AG09319 (cell line): ENCODE measurements at places on chromosomes 3 and 15.

GRCh38 chr3:16241225-16241624 is 23.5 kb downstream of the DPH3 start:
- no peak for DNase-seq

DNA sequence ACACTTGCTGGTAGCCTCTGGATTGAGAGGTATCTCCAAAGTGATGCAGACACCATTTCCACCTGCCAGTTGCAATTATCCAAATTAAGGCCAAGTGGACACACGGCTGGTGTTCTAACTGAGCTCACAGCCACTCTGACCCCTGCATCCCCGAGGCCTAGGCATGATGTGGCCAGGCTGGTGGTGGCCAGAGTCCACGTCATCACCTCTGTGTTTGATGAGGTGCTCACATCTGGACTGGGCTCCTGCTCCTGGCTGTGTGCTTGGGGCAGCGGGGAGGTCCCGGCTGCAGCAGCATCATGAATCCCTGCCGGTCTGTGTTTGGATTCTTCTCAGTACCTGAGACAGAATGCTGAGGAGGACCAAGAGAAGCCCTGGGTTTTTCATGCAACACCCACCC is 4.9 kb downstream of the OXTR start:
- no peak for DNase-seq

DNA sequence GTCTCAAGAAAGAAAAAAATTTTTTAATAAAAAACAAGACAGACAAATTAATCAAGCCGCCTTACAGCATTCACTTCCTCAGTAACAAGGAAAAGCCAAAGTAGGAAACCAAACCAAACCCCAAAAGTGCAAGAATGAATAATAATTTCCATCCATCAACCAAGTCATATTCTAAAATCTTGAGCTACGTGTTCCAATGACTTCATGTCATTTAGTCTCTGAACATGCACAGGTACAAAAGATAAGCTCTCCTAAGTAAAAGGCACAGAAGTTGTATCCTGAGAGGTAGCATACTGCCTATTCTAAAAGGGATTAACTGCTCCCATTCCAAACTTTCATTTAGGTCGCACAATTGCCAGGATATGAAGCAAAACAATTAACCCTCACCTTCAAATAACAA is 29.7 kb downstream of the SLC4A7 start:
- no peak for DNase-seq

GRCh38 chr3:105948101-105948500 is 79.3 kb upstream of the CBLB start:
- DNase-seq, result no peak

GRCh38 chr15:34753236-34753894 is 1.4 kb downstream of the GJD2 start:
- no peak for DNase-seq

GRCh38 chr3:192817053-192817452 is 89.7 kb upstream of the FGF12 start:
- no peak for DNase-seq

- no peak for DNase-seq
These were observed 331.3 kb upstream of the PROK2 start for GRCh38 chr3:72116226-72116625.

- DNase-seq, result peak; percentile 91
These were observed 404.6 kb upstream of the C2CD4B start for GRCh38 chr15:62569460-62570404.

- DNase-seq, result no peak
These were observed 267.1 kb downstream of the XXYLT1 start for GRCh38 chr3:195003893-195004289.

DNA sequence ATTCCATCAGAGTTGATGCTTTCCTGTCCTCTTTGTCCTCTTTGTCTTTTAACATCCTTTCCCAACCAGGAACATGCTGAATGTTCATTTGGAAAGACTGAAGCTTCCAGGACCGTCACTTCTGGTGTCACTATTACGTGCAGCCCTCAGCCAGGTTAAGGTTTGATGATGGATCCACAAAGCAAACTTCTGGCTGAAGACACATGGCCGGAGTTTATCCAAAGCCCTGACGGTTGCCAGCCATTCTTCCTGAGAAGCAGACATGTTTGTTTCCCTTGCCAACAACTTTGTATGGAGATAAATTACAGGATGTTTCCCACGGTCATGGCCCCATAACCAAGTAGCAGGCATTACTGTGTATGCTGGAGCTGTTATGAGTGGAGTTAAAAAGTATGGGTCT is 236.9 kb downstream of the THSD4 start:
- DNase-seq, result no peak

- no peak for DNase-seq
These were observed 59.7 kb downstream of the RGMA start for GRCh38 chr15:93029214-93029835.

DNA sequence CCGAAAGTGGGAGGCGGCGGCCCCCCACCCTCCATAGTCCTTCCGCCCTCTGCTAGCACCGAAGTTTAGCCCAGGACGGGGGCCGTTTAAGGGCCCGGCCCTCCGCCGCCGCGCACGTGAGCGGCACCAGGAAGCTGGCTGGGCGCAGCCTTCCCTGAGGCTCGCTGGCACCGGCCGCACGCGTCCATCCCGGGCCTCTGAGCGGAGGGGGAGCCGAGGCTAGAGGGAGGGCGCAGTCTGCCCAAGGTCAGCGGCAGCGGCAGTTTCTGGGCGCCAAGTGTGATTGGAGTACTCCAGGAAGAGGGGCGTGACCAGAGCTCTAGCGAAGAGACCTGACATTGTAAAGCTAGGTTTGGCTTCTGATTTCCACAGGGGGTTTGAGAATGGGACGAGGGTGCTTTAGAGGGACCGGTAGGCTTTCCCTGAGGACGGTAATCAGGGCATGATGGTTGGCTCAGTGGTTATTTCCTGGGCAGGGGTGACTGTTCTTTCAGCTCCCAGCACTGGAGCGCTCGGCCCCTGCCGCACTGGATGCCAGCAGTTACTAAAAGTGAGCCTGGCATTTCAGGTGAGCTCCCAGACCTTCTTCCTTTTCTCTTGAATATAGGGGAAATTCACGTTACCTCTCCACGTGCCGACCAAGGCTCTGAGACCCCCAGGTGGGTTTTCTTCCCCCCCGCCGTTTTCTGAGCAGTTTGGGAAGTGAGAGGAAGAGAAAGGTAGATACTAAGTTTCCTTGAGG is 853 bp downstream of the TEX264 start:
- no peak for DNase-seq

- no peak for DNase-seq
These were observed 3.5 kb downstream of the GORASP1 start for GRCh38 chr3:39103791-39104552.

DNA sequence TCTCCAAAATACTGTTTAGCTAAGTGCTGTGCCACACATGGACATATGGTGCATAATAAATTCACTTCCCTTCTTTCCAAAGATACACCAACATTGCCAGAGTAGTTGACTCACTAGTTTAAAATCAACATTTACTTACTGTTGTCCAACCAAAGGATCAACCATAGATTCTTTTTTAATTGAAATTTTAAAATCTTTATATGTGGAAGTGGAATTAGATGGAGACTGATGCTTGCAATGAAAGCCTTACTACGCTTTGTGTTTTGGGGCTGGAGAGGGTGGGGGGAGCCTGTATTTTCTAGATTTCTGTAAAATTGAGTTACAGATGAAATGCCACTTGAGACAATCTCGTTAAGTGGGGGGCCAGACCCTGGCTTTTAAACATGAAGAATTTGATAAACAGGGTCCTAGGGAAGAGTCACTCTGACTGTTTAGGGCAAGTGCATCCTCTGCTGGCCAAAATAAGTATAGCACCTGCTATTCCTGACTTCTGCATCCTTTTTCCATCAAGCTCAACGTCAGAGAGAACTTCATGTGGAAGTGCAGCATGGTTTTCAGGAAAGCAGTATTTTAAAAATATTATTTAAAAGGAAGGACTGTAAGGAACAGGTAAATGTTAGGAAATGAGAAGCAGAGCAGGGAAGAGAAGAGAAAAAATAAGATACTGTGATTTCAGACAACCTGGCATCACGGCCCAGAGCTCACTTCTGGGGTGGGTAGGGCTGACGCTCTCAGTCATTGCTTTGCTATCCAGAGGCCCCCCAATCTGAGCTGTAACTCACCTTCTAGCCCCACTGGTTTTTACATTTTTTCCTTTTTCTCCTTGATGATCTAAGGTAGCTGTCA is 76.7 kb downstream of the BOC start:
- peak; percentile 47 for DNase-seq

GRCh38 chr3:10440684-10441083 is 64.7 kb downstream of the ATP2B2 start:
- DNase-seq, result no peak

DNA sequence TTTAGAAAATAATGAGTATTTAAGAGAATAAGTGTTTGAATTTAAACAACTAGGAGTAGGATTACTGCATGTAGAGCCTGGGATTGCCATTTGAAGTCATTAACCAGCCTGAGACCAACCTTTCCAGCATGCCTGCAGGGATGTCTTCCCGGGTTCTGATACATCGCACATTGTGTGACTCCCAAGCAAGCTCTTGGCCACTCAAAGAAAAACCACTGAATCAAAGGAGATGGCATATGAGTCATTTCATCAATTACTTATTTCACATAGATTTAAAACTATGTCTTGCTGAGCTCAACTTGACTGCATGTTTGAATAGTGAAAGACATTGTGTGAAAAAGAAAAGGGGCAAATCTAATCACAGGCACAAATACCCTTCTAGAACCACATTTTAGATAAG is 15.0 kb upstream of the THBS1 start:
- no peak for DNase-seq

- DNase-seq, result no peak
These were observed 267.5 kb downstream of the PDCD6IP start for GRCh38 chr3:34065901-34066300.

- DNase-seq, result no peak
These were observed 26.1 kb upstream of the NECTIN3 start for GRCh38 chr3:111045564-111045963.

DNA sequence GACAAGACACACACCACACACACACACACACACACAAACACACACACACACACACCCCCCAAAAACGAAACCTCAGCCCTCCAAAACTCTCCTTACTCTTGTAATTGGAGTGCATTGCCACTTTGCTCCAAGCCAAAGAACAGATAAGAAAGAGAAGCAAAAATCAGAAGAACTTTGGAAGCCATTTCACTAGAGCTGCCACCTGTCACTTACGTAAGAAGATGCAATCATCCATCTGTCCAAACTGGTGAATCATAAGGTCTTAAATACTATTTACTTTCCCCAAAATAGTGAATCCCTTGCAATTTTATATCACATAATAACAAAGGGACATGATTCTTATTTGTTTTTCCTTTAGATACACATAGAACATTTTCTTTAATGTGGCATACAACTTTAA is 285.4 kb downstream of the ZBTB20 start:
- no peak for DNase-seq

DNA sequence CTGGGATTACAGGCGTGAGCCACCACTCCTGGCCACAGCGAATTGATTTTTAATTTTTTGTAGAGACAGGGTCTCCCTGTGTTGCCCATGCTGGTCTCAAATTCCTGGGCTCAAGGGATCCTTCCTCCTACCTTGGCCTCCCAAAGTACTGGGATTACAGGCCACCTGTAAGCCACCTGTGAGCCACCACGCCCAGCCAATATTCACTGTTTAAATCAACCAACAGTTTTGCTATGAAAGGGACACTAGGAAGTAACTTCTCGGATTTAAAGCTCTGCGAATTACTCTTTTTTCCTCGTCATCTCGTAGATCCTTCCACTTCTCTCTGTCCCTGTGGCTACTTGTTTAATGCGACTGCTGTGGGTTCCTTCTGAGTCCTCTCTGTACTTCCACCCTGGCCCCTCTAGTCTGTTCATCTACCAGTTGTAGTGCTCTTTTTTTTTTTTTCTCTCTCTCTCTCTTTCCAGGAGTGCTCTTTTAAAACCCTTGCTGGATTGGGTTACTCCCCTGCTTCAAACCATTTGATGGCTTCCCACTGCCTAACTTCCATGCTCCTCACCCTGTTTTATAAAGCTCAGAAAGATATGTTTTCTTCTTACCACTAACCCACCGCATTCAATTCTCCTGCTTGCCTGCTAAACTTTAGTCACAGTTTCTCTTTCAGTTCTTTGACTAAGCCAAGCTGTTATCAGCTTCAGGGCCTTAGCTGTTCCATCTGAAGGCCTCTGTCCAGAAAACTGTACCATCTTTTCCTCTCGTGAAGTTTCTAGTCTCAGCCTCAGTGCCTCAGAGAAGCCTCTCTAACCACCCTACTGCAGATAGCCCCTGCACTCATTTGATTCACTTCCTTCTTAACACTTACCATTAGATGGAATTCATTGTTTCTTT is 12.4 kb downstream of the RTF1 start:
- DNase-seq, result no peak

DNA sequence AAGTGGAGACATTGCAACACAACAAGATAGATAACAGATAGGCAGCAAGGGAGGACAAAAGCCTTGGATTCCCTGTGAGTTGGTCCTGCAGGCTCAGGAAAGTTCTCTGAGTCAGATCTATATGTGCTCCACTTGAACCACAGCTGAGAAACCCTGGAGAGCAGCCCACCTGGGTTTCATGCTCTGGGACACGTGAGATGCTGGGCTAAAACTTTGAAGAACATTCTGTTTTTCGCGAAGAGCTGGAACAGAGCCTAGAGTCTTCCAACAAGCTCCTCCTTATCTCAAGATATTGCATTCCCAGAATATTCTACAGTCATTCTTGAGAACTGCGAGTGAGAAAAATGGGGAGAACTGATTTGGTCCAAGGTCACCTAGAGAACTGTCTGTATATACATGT is 583.0 kb upstream of the ROBO1 start:
- no peak for DNase-seq

DNA sequence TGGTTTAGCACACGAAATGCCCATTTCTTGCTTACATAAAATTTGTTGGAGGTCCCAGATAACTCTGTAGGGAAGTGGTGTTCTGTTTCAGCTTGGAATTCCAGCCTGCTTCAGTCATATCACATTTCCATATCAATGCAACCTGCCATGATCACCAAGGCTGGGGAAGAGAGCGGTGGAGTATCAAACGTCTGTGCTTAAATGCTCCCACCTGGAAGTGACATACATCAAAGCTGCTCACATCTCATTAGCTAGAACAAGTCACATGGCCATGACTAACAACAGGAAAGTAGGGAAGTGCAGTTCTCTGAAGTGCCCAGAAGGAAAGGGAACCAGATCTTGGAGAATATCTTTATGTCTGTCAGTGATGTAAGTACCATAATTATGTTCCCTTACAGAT is 130.2 kb upstream of the CFAP20DC start:
- DNase-seq, result no peak

GRCh38 chr3:40915346-40915865 is 283.9 kb upstream of the CTNNB1 start:
- DNase-seq, result no peak
